ENCODE measurements at places on chromosomes 3 and 15.

GRCh38 chr15:45139770-45140169 lies 10.0 kb downstream of the DUOX1 start:
- DNase-seq = no peak

- DNase-seq = no peak
Observed at GRCh38 chr3:183217548-183218332, 35.3 kb upstream of the B3GNT5 start.

DNA sequence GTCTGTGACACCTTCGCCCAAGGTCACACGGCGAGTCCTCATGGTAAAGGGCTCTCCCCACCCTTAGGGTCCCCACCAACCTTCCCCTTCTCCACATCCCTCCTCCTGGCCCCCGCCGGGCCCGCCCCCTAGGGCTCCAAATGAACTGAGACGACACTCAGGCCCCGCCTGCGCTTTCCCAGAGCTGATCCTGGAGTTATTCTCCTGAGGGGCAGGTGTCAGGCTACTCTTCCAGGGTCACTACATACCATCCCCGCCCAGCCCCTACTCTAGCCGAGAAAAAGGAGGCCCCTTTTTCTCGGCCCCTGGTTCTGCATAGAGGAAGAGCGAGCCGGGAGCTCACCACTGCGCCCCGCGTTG lies 292 bp downstream of the USP4 start:
- no peak for DNase-seq

- DNase-seq = no peak
Observed at GRCh38 chr15:40313531-40314398, 6.0 kb upstream of the PLCB2 start.

DNA sequence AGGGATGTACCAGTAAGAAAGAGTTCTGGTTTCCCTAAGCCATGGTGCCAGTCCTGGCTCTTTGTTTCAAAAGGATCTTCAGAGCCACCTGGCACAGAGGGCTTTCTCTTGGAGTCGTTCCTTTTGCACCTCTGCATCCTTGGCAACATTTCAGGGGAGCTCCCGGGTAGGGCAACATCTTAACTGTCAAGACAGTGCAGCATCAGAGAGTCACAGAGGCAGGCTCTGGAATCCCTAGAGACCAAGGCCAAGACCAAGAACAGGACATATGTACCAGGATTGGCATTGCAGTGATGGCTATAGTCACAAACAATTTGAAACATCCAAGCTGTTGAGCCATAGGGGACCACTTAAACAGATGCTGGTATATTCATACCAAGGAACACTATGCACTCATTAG lies 129.4 kb upstream of the ADPGK start:
- DNase-seq = no peak

DNA sequence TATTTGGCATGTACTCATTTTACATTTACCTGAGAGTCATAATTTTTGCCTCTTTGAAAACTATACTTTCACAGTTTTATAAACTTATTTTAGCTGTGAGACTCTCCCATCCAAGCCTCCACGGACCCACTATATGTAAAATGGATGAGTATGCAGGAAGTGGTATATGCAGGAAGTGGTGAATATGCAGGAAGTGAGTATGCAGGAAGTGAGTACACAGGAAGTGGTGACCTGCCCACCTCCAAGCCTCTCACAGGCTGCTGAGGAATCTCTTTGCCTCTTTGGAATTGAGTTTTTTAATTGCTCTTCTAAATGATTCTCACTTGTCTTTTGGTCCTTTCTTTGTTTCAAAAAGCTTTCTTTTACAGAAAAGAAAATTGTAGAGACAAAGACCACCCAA lies 85.2 kb downstream of the KBTBD8 start:
- DNase-seq = no peak

DNA sequence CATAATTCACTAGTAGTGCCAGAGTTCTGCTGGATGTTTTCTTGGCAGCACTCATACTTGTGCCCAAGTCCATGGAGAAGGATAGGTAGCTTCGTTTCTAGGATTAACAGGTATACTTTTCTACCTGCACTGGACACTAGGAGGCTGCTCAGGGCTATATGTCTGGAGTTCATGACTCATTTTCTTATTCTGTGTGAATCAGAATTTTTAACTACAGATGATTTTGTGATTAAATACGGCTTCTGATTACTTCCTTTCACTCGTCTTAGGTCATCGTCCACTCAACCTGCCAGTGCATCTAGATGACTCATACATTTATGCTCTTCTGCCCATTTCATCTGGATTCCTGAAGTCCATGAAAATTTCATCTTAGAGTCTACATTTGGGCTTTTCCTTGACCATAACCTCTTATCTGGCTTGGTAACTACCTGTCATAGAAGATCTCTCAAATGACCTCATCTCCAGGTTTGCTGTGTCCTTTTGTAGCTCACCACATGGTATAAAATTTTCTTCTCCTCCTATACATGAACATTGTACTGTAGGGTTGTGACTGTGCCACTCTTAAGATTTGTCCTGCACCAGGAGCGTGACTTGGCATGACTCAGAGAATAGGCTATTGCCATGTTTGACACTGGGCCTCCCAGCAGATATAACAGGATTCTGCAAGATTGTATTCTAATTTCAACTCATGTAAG lies 66.7 kb upstream of the GCSAM start:
- no peak for DNase-seq

GRCh38 chr15:48253172-48253571 lies 47.1 kb downstream of the SLC12A1 start:
- DNase-seq = no peak

Measured in GM10248 (cell line).